ENCODE measurements at places on chromosomes 5 and 9.

- peak; percentile 55 for DNase-seq
These were observed 32.9 kb upstream of the FCN1 start for GRCh38 chr9:134950386-134951210.

- no peak for DNase-seq
These were observed 453 bp downstream of the RASGEF1C start for GRCh38 chr5:180208435-180209081.

DNA sequence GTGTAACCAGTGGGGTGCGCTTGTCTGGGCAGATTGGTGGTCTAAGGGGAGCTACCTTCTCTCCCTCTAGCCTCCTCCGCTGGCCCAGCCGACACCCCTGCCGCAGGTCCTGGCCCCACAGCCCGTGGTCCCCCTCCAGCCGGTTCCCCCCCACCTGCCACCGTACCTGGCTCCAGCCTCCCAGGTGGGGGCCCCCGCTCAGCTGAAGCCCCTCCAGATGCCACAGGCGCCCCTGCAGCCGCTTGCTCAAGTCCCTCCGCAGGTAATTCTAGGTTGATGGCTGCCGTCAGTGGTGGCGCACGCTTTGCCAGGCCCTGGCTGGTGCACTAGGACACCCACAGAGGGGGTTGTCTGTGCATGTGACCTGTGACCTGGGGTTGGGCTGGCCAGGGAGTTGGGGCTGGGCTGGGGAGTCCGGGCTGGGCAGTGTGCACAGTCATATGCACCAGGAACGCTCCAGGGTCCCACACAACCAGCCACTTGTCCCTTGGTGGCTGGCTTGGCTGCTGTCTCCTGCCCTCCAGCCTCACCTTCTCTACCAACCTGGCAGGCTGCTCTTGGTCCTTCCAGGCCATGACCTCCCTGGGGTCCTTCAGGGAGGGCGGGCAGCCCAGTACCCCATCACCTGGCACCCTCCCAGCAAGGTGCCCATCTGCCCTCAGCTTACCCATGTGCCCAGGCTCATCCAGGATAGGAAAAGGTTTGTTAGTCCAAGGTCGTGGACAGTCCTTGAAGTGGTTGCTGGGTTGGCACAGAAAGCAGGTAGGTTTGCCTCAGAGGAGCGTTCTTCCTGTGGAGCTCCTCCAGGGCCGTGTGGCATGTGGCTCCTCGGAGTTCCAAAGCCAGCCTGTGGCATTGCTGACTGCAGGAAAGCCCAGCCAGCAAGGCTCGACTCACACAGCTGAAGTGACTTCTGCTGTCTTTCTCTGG is 73.2 kb downstream of the WNK2 start:
- peak; percentile 57 for DNase-seq

DNA sequence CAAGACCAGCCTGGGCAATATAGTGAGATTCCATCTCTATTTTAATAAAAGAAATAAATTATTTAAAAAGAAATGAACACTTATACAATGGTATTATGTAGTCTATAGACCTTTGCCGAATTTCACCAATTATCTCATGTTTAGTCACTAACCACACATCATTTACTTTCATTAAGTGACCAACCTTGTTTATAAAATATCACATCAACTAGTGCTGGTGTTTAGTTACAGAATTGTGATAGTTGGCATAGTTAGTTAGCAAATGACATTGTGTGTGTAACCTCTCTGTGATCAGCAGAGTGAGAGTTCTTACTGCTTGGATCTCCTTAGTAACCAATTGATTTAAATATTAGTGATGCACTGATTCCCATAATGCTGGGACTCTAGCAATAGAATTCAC is 71.8 kb downstream of the PRR16 start:
- no peak for DNase-seq

DNA sequence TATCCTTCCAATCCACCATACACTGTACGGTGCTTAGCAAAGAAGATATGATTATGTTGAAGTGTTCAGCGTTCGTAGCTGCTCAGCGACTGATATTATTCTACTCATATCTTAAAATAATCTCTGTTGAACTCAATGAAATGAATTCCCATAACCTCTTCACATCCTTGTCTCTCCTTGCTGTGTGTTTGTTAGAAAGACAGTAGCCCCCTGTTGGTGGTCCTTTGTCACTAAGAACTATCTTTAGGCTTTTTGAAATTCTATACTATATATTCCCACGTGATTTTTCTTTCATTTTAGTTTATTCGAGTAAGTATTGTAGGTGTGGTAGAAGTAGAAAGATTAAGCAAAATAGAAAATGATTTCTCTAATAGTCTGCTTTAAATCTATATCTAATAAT is 762.8 kb upstream of the WWC1 start:
- no peak for DNase-seq

- no peak for DNase-seq
These were observed 11.3 kb downstream of the TMEM250 start for GRCh38 chr9:136107155-136107952.

DNA sequence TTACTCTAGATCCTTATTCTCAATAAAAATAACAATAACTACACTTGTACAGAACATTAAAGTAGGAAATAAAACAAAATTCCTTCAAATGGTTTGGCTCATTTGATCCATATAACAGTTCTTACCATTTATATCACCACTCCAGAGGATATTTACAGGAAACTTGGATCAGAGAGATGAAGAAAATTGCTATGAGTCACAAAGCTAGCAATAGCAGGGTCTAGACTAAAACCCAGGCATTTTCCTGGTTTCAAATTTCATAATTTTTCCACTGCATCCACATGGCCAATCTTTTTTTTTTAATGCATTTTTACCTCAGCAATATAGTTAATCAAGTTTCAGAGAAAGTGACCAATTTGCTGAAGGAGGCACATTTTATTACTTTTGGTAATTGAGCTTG is 299.2 kb downstream of the ELAVL2 start:
- no peak for DNase-seq

DNA sequence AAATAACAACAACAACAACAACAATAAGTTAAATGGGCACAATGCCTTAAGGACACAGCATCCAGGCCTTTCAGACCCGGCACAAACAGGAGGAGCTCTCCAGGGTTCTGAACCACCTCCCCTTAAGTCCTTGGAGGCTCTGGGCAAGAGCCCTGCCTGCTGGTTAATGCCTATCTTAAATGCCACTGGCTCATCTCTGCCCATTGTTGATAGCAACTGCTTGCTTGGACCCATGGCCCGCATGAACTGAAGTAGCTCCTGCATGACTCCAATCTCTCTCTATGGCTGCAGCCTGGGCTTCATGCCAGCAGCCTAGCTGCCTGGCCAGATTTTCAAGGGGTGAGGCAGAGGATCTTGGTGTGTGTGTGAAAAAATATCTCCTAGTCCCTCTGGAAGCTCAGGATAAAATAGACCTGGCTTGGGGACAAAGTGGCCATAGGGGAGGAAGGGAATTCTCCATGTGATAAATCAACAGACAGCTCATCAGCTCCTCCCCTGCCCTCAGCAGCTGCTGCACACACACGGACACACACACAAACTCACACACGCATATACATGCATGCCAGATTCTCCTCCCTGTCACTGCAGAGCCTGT is 27.4 kb downstream of the FAM219A start:
- peak; percentile 73 for DNase-seq

DNA sequence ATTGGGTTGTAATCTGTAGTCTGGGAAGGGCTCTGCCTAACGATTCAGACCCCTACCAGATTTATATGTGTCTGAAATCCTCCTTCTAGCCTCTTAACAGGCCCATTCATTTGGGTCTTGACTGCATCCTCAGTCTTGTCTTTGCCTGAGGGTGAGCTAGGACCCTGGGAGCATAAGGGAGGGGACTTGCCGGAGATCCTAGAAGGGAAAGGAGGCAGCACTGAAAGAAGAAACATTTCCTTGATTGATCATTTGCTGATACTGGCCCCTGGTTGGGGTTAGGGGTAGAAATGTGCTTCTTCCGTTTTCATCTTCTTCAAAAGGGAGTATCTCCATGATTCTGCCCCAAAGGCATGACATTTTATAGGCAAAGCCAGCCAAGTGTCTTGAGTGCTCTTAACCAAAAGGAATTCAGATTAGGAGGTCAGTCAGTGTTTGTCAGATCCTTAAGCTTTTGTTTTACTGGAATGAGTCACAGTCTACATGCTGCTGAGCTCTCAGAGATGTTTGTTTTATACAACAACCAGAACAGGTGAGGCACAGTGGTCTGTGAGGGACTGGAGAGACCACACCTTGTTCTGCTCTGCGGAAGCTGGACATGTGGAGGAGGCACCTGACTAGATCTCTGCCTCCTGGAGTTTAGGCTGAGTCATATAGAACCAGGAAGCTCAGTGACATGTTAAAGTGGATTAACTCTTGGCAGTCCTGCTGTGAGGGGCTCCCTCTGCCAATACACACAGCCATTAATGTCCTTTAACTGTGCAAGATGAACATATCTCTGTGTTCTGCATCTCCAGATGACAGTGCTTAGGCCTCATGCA is 37.7 kb downstream of the PCDHAC2 start:
- DNase-seq: no peak

- no peak for DNase-seq
These were observed 13.0 kb downstream of the UBAP2 start for GRCh38 chr9:34035656-34036055.

DNA sequence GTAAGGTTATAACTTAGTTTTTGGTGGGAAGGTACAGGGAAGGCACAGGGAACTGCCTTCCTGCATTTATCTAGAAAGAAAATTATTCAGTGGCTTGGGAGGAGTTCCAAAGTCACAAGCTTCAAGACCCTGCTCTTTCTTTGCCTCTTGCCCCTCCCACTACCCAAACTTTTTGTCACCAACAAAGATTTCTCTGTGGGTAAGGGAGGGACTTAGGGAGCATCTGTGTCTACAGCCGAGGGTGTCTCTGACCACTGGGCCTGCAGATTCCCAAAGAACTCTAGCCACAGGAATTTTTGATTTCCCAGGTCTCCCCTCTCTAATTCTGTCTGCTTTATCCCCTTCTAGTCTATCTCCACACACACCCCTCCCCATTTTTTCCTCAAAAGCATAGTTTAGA is 2.1 kb downstream of the ECSCR start:
- DNase-seq: no peak

DNA sequence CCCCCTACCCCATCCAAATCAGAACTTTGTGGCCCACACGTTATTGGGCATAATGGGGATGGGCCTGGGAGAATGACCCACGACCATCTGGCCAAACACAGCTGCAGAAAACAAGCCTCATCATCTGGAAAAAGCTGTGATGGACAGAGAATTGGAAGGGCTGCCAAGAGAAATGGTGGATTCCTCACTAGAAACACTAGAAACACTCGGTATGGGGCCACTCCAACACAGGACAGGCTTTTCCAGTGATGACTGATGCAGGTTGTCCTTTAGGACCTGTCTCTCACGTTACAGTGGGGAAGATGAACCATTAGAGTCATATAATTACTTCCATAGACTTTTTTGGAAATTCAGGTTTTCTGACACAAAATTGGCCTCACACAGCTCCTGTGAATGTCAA is 172.4 kb upstream of the TARS1 start:
- no peak for DNase-seq

DNA sequence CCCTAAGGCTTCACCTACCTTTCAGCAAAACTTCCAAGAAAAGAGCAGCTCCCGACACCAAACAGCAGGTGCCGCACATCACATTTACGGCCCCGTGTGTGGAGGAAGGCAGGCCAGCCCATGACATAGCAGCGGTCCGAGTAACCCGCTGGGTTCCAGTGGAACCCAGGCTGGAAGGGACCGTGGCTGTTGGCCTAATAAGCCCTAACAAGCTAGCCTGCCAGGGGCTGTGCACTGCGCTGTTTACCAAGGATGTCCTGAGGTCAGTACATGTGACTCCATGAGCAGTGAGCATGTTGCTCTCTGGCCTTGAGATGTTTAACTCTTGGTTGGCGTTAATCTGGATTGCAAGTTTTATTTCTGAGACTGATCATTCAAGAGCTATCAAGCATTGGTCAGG is 131.5 kb downstream of the FSTL4 start:
- DNase-seq: peak; percentile 33

GRCh38 chr5:38265546-38266179 is 7.3 kb downstream of the EGFLAM start:
- peak; percentile 76 for DNase-seq

DNA sequence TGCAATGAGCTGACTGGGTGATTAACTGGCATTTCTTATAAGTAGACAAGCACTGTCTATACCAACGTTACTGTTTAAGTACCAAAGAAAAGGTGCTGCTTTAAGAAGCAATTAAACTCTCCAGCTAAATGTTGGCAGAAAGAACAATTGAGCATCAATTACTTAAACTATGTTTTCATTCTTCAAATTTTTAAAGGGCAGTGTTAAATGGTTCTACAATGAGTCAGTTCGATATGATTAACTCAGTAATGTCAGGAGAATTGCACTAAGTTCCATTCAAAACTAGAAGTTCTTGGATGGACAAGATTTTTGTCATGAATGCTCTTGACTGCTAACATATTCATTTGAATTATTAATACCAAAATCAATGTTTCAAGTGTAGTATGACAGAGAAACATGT is 593.7 kb downstream of the DNAH5 start:
- no peak for DNase-seq

- DNase-seq: no peak
These were observed 140.4 kb upstream of the CDH6 start for GRCh38 chr5:31052937-31053658.

DNA sequence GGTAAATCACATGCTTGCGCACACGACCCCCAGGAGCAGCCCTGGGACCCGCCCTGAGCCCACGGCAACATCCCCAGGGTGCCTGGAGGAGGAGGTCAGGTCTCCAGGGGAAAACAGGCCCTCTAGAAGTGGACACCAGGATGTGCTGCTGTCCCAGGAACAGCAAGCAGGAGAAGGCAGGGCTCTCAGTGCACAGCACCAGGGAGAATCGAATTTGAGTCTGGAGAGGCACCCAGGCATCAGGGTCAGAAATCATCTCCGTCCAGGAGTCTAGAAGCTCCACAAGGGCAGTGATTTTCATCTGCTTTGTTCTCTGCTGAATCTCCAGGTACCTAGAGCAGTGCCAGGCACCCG is 93.6 kb downstream of the PAX5 start:
- DNase-seq: no peak

DNA sequence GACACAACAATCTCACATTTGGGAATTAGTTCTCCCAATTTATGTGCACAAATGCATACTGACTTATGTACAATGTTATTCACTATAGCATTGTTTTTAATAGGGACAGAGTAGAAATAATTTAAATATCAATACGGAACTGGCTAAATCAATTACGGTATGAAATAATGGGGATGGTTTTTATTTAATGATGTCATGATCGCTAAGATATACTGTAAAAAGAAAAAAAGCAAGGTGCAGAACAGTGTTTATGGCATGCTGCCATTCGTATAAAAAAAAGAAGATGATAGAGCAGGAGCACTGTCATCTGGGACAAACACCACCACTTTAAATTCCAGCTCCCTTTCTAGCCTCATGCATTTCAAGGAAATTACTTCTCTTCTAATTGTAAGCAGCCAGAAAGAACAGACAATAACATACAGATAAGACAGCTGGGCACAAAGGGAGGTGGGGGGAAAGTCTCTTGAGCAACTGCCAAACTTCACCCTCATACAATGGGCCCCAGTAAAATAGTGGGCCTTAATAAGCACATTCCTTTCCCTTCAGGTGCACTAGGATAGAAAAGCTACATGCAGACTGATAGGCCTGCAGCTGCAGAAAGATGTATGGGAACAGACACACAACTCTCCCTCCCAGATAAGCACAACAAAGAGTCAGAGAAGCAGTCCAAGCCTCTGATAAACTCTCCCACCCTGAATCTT is 8.4 kb downstream of the SREK1IP1 start:
- DNase-seq: no peak
